ENCODE measurements at places on chromosomes 2 and 18.

DNA sequence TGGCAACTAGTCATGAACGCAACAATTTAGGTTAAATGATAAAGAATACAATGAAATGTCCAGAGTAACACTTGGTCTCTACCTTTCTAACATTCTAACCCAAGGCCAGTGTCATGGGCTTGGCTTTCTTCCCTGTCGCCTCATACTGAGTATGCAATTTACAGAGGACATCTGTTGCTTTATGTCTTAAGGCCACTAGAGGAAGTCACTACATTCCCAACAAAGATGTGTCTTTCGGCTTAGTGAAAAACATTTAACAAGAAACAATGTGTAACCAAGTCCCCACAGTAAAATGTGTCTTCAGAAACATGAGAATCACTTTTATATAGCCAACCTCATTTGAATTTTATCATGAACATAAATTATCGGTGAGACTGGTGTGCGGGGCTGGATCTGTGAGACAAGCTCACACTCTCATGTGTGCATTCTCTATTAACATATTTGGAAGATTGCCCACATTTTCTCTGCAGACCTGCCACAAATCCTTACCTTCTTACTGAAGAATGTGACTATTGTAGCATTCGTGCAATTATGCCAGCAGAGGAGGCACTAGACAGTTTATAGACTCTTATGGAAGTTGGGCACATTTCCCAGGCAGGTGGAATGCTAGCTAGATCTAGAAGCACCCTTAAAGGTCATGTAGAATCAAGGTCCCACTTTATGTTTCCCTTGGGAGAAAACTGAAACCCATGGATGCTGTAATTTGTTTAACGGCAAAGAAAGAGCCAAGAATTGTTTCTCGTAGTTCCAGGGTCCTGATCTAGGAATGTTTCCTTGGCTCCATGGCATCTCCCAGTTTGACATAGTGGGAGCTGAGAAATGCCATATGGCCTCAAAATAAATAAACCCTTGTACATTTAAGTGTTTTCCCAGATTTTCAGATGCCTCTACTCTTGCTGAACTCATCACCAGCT lies 101.8 kb downstream of the CD226 start:
- DNase-seq: no peak

- no peak for DNase-seq
Measured at GRCh38 chr18:74463254-74463653, 6.1 kb upstream of the DIPK1C start.

DNA sequence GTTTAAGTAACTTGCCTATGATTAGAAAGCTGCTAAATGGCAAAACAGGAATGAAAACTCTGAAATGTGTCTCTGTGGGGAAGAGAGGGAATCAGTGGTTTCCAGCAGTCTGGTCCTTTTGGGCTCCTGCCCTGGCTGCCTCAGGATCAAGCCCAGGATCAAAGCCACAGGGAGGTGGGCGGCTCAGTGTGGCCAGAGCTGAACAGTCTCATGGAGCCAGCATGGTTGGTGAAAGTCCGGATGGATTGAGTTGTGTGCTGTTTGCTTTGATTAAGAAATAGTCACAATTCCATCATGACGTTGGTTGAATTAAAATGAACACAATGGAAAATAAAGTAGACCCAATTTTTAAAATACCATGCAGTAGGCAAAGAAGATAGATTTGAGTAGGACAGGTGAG lies 344.2 kb downstream of the LPIN1 start:
- no peak for DNase-seq

- DNase-seq: no peak
Measured at GRCh38 chr2:110820128-110820527, 87.8 kb downstream of the ACOXL start.

DNA sequence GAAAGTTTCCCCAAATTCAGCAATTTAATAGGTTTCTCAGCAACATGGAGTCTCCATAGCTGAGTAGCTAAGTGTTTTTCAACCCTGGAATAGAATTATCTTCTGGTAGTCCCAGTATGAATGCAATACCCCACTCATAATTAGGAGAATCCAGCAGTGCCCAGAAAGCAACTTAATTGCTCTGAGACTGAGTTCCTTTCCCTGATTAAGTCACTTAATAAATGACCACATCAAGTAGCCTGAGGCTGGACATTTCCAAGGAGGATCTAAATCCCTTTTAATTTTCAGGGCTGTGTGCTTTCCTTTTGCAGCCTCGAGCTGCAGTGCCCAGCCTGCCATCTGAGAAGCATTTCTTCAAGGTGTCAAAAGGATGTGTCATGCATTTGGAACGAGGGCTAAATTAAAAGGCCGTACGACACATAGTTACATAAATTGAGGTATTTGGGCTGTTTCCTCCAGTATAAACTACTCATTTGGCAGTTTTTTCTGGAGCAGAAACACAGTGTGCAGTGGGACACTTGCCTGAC lies 17.7 kb upstream of the SIX2 start:
- DNase-seq: no peak

GRCh38 chr2:198273660-198274059 lies 469.3 kb downstream of the PLCL1 start:
- DNase-seq: no peak

GRCh38 chr2:83826577-83826976 lies 632.5 kb downstream of the SUCLG1 start:
- no peak for DNase-seq

- no peak for DNase-seq
Measured at GRCh38 chr18:35770376-35771014, 189.0 kb downstream of the GALNT1 start.

GRCh38 chr2:28895189-28895893 lies 874 bp downstream of the WDR43 start:
- peak; percentile 24 for DNase-seq

DNA sequence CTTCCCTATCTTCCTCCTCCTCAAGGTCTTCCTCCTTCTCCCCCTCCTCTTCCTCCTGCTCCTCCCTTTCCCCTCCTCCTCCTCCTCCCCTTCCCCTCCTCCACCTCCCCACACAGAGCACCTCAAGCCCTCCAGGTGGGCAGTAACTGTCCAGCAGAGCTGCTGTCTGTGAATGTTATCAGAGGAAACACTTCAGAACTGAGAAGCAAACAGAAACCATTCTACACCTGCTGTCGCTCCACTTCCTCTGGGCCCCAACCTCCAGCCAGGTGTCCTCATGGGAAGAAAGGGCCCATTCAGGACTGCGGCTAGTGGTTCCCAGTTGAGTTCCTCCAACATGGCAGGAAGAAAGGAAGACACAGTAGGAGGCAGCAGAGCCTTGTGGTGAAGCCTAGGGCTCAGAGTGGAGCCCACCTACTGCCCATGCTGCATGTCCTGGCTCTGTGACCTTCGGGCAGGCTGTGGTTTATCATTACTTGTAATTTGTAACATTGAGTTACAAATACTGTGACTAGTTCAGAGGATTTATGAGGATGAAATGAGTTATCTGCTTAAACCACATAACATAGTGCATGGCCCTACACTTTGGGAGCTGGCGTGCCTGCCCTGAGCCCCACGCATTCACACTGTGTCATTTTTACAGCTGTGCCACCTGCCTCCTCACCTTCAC lies 165.9 kb upstream of the ID2 start:
- no peak for DNase-seq

- no peak for DNase-seq
Measured at GRCh38 chr2:24276349-24276899, 83.9 kb downstream of the ITSN2 start.

- no peak for DNase-seq
Measured at GRCh38 chr2:120951693-120952092, 216.0 kb downstream of the GLI2 start.

- no peak for DNase-seq
Measured at GRCh38 chr2:45344502-45344901, 266.6 kb downstream of the SRBD1 start.

DNA sequence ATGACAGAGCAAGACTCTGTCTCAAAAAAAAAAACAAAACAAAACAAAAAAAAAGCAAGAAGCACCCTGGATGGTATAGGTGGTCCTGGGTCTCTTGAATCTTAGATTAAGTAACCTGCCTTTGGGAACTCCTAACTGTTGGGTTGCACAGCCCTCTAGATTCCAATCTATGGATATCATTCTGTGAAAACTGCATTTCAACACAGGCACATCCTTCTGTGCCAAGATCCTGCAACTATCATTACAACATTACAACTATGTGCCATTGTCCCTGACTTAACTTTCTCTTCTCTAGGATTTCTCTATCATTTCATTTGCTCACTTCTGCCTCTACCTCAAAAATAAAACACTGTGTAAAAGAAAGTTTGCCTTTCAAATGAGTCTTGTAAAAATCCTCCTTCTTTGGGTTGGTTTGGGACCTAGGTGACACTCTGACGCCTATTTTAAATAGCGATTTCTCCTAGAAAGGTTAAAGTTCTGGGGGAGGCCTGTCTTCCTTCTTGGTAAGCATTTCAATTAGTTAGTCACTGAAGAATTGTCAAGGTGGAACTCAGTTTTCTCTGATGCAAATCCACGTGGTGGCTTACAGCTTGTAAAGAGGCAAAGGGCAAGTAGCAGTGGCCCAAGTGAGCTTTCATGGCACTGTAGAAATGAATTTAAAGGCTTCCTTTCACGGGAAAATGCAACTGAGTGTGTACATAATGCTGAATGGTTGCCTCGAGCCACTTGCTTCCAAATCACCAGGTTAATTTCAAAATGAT lies 9.2 kb downstream of the LGALSL start:
- DNase-seq: no peak

DNA sequence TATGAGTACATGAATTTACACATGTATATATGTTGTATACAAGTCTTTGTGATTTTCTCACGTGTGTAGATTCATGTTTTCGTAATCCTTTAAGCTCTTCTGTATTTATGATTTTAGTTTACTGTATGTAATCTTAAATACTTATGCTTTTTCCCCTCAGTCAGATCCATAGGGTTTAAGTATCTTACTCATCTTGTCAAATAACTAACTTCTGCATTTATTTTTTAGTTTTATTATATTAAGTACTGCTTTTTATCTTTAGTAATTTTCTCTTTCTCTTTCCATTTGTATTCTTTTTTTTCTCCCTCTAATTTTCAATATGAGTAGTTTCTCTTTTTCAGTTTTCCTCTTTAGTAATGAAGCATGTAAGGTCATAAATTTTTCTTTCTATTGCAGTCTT lies 179.4 kb downstream of the LCLAT1 start:
- DNase-seq: no peak

DNA sequence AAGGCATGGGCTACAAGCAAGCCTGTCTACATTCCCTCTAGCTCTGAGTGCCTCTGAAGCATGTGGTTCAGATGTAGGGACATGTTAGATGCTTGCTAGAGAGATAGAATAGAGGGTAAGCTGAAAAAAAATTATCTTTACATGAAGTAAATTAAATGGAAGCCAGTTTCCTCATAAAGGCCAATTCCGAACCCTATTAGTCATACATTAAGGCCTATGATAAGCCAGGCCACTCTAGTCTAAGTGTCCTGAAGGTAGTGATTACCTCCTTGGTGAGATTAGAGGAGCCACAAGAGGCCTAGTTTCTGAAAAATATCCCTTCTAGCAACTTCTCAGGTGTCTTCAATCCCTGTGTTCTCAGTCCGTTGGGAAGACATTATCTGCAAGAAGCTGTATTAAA lies 72.4 kb upstream of the NPAS2 start:
- no peak for DNase-seq

- no peak for DNase-seq
Measured at GRCh38 chr18:49874238-49874637, 60.9 kb upstream of the ACAA2 start.

DNA sequence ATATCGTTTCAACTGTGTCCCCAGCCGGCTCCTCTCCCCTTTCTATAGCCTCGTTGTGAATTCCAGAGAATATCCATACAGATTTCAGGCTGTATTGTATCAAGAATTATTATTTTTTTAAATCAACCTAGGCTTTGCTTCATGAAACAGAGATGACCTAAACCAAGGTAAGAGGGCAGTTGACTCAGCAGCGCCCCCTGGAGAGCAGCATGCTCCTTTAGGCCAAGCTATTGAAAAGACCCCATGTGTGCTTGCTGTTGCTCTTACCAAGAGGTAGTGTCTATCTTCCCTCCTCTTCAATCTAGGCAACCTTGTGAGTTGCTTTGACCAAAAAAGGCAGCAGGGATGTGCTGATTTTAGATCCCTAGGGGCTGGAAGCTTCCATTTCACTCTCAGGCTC lies 426.7 kb upstream of the SMIM21 start:
- DNase-seq: no peak

GRCh38 chr2:218970894-218971293 lies 11.4 kb downstream of the CDK5R2 start:
- DNase-seq: no peak

DNA sequence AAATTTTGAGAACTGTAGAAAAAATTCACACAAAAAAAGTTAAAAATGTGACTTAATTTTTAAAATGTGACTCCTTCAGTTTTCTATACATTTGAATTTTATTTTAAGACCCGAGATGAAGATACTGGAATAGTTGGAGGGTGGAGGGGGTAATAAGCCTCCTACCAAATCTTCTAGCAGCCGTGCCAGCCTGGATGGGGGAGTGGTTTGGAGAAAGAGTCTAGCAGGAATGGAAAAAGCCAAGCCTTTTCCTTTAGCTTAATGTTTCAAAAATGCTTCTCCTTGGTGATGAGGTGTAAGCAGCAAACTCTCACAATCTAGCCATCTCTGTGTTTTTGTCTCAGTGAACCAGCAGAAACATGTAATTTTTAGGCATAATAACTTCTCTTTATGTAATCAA lies 14.7 kb downstream of the CASP8 start:
- DNase-seq: no peak

- no peak for DNase-seq
Measured at GRCh38 chr2:179818546-179818945, 42.9 kb downstream of the ZNF385B start.

GRCh38 chr2:143261986-143262385 lies 132.8 kb downstream of the ARHGAP15 start:
- DNase-seq: peak; percentile 80

- peak; percentile 12 for DNase-seq
Measured at GRCh38 chr2:217798743-217799562, 203.8 kb downstream of the TNS1 start.

GRCh38 chr18:45353530-45353929 lies 261.7 kb upstream of the SLC14A2 start:
- DNase-seq: no peak
